ENCODE measurements at places on chromosomes 6 and 20.

DNA sequence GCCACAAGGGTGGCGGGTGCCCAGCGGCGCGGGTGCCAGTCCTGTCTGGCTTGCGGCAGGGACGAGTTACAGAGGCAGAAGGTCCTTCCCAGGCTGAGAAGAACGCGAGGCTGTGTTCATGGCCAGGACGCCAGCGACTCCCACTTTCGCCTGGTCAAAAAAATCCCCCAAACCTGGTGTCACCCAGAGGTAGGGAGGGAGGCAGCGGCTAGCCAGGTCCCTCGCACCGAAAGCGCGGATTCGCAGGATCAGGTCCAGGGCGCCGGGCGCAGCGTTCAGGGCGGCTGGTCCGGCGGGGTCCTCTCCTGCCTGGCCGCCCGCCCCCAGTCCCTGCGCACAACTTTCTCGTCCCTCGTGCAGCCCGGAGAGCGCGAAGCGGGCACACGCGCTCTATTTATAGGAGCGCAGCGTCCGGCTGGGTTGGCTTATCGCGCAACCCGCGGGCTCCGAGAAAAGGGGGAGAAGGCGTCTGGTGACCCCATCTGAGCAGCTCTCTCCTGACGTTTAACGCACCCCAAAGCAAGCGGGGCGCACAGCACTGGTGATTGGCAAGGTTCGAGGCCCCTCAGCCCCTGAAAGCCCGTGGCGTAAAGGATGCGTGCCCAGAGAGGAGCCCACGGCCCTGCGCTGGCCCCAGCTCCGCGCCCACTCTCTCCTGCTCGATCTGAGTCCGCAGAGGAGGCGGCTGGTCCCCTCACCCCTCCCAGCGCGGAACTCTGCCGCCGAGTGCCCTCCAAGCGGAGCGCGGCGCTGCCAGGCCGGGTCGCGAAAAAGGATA, 519 bp downstream of the CBLN4 start:
- DNase-seq: no peak

- no peak for DNase-seq
These were observed 17.4 kb downstream of the MYLK4 start for GRCh38 chr6:2733324-2733723.

DNA sequence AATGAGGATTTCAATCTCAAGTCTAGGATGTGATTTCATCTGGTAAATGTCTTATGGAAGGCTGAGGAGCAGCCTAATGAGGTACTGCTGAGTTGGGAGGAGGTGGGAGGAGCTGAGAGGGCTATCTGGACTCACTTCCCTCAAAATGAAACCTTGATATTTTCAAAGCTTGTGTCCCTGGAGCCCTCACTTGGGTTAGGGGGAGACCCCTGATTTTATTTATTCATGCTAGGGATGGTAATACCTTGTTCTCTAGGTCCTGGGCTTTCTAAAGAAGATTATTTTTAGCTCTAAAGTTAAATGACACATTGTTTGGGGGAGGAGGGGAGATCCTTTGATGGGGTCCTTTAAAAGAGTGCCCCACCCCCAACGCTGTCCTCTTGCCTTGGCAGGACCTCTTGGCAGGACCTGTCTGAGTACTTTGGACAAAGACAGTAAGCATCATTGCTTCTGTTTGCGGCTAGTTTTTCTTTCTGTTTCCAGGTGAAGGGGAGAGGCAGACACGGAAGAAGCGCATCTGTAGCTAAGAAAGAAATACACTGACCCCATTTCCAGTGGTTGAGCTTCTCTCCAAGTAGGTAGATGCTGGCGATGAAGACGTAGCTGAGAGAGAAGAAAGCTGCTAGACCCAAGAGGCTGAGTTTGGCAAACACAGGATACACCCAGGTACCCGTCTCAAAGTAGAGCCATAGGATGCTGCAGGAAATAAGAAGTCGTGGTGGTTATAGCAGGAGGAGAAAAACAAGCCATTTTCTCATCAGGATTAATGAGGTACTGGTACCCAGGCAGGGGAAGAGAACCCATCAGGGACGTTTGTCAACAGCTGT, 55.6 kb downstream of the ADTRP start:
- DNase-seq: no peak

DNA sequence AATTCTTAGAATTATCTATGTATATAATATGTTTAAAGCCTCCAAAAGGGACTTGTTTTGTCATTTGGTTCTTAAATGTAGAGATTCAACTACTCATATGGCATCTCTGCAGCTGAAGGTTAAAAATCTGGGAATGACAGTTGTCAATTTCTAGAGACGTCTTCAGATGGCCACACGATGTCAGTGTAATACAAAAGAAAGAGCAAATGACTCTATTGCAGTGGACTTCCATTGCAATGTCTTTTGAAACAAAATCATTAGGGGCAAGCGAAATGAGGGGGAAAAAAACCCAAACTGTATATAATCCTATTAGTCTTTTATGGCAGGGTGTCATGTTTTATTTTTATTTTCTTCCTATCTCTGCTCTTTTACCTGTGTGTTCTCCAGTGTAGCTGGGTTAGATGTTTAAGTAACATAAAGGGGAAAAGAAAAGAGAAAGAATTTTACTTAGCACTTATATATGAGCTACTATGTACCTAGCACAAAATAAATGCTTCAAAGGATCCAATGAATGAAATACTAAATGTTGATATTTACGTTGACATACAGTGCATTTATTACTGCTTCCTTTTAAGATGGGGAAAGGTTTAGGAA, 26.2 kb downstream of the CCN2 start:
- DNase-seq: no peak

DNA sequence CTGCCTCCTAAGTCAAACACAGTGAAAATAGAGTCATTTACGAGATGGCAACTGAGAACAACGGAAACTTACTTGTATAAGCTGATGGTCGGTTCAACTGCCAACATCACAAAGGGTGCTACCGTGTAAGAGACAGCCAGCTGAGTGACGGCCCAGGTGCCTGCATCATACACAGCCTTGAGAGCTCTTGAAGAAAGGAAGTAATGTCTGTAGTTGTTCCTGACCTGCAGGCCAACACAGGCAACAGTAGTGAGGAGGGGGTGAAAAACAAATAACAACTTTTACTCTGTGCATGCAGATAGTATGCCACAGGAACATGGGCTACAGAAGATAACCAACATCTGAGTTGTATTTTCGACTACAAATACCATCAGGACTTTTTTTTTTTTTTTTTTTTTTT, 102.7 kb downstream of the MBOAT1 start:
- DNase-seq: no peak

GRCh38 chr6:14517516-14518105, 400.0 kb downstream of the CD83 start:
- DNase-seq: no peak

All from stimulated activated CD8-positive, alpha-beta memory T cell treated with anti-CD3 and anti-CD28 coated beads, Interleukin-4, amount 100 ng/mL, for 4 hours (primary cell).